Activated CD4-positive, CD25-positive, alpha-beta regulatory T cell (primary cell): ENCODE measurements at places on chromosomes 1 and 21.

DNA sequence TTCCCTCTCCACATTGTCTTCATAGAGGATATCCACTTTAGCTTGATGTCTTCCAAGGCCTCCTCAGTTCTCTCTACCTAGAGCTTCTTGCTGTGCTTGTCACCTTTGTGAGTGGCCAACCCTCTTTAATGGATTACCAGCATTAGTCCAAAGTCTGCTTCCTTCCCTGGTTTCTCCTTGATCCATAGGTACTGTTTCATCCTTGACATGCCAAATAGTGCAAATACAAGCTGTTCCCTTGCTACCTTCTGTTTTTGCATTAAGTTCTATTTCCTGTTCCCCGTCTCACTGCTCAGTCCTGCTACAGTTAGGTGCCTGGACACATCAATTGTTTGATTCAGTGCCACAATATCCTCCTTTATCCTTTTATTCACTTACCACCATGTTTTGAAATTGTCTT lies 19.2 kb downstream of the MAST2 start:
- DNase-seq = no peak

DNA sequence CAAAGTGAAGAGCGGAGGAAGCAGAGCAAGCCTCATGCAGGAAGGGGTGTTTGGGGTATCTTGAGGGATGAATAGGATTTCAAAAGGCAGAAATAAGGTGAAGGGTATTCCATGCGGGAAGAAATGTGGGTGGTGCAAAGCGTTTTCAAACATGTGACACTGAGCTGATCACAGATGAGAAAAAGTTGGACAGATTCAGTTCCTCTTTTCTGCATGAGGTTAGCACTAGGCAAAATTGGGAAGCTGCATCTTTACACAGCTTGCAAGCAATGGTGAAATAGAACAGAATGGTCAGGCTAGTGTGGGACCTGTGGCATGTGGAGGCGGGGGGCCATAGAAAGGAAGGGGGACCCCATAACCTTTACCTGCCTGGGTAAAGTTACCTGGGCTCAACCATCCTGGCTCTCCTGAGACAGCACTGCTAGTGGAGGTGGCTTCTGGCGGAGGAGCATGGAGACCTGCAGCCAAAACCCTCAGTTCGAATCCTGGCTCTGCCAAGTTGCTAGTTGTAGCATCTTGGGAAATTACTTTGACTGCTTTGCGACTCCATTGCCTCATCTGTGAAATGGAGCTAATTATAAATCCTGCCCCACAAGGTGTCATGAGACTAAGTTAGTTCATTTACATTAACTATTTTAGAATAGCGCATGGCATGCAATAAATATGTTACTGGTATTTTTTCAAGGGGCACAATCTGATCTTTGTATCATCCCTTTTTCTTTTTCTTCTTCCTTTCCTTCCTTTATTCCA lies 16.4 kb downstream of the KCNA10 start:
- DNase-seq = no peak

DNA sequence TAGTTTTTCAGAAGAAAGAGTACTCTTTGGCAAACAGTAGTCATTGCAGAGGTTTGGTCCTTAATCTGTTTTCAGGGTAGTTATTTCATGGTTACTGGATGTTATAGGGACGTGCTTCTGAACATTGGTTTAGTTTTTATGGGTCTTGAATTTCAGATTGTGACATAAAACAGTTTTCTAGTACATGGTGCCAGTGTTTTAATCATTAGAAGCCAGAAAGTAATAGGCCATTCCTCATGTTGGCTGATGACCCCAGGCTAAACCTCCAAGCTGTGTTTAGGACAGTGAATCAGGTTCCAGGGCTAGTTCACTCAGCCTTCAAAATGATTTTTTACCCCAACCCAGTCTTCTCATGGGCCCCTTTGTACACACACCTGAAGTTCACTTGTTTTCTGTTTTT lies 73.3 kb downstream of the OLFML2B start:
- no peak for DNase-seq

DNA sequence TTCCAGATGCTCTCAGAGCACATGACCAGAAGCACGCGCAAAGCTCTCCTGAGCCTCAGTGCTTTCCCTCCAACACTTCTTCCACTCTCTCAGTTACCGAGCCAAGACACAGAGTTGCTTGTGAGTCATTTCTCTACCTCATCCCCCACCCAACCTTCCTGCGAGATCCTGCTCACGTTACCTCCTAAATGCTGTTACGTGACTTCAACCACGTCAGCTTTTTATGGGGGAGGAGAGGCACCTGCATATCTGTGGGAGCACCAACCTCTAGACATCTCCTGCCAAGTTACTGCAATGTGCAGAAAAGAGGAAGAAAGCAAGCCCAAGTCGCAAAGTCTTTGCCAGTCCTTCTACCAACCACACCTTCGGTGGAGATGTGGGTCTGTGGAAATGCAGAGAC lies 27.2 kb upstream of the ERG start:
- DNase-seq = no peak

DNA sequence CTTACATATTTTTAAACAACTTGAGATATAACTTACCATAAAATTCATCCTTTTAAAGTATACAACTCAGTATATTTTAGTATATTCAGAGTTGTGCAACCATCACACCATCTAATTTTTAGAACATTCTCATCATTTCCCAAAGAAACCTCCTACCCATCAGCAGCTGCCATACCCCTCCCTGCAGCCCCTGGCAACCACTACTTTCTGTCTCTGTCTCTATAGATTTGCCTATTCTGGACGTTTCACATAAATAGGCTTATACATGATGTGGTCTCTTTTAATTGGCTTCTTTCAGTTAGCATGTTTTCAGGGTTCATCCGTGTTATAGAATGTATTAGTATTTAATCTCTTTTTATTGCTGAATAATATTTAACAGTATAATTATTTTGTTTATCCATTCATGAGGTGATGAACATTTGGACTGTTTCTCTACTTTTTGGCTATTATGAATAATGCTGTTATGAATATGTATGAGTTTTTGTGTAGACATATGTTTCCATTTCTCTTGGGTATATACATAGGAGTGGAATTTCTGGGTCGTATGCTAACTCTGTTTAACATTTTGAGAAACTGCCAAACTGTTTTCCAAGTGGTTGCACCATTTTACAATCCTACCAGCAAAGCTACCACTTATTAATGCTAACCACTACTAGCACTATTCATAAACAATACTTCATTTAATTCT lies 29.5 kb downstream of the WDR26 start:
- no peak for DNase-seq

- DNase-seq = no peak
Observed at GRCh38 chr1:188194916-188195315, 1366.2 kb downstream of the PLA2G4A start.

DNA sequence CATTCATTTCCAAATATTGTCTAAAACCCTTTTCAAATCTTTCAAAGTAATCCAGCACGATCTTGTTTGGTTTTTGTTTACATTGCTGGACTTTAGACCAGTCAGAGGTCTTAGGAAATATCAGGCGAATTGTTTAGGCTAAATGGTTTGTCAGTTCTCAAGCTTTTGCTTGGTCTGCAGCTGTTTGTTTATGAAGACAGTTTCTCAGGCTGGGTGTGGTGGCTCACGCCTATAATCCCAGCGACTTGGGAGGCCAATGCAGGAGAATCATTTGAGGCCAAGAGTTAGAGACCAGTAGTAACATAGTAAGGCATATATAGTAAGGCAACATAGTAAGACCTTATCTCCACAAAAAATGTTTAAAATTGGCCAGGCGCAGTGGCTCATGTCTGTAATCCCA lies 77.5 kb downstream of the DNTTIP2 start:
- no peak for DNase-seq

GRCh38 chr1:65167586-65168242 lies 19.7 kb downstream of the AK4 start:
- DNase-seq = no peak

GRCh38 chr1:3924186-3924824 lies 24.2 kb upstream of the C1orf174 start:
- no peak for DNase-seq

DNA sequence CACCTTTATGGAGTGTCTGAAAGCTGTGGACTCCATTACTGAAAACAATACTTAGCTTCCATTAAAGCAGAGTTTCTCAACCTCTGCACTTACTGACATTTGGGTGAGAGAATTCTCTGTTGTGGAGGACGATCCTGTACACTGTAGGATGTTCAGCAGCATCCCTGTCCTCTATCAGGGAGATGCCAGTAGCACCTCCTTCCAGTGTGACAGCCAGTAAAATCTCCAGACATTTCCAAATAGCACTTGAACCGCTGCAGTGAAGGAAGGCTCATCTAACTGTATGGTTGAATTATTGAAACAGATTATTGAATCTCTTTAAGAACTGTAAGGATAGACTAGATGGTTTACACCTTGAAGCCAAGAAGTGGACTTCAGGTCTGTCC lies 3.1 kb downstream of the PRDM2 start:
- no peak for DNase-seq

GRCh38 chr1:233668146-233668724 lies 54.3 kb downstream of the KCNK1 start:
- DNase-seq = no peak

DNA sequence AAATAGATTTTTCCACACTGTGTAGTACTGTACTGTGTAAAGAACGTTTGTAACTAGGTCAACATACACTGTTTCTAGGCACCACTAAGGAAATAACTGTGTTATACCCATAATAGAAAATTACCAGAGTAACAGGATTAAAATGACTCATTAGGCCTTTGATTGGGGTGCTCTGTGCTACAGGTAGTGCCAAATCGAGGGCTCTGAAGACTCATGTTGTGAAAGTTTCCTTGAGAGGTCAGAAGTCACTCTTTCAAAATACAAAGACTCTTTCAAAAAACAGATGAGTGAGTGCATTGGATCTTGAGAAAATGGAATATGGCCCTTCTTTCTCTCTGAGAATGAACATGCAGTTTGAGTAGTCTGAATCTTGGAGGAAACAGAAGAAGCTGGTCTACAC lies 143.0 kb downstream of the MRPL39 start:
- DNase-seq = no peak

DNA sequence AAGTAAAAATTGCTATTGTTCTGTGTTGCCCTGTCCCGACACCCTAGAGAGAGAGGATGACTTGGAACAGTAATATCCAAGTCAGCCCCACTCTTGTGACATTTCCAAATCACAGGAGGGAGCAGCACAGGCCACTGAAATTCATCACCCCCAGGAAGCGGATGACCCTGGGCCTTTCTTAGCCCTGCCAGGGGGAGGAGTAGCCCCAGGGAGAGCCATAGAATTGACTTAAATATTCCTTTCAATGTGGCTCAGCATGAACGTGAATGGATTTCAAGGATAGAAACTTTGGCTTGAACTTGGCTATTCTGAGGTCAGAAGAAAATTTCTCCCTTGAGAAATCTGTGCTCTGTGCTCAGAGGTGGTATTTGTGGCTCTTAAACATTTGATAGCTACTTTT lies 80.6 kb downstream of the CENPF start:
- DNase-seq = no peak

GRCh38 chr1:96978444-96978843 lies 256.9 kb downstream of the PTBP2 start:
- no peak for DNase-seq

DNA sequence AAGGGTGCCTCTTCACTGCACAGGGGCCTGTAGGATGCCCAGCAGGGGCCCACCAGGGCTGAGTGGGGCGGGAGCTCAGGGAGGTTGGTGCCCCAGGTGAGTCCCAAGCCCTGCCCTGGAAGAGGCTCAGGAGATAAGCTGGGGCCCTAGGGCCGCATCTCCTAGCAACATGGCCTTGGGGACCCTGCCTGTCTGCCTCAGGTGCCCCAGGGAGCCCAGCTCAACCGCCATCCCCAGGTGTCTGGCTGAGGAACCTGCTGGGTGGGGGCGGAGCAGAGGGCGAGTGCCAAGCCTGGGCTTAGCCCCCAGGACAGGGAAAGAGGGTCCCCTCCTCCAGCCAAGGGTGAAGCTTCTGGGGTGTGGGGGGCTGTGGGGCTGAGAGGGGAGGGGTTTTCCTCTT lies 54.8 kb downstream of the FOXO6 start:
- no peak for DNase-seq

- DNase-seq = no peak
Observed at GRCh38 chr21:40070871-40071270, 203.6 kb downstream of the PCP4 start.

DNA sequence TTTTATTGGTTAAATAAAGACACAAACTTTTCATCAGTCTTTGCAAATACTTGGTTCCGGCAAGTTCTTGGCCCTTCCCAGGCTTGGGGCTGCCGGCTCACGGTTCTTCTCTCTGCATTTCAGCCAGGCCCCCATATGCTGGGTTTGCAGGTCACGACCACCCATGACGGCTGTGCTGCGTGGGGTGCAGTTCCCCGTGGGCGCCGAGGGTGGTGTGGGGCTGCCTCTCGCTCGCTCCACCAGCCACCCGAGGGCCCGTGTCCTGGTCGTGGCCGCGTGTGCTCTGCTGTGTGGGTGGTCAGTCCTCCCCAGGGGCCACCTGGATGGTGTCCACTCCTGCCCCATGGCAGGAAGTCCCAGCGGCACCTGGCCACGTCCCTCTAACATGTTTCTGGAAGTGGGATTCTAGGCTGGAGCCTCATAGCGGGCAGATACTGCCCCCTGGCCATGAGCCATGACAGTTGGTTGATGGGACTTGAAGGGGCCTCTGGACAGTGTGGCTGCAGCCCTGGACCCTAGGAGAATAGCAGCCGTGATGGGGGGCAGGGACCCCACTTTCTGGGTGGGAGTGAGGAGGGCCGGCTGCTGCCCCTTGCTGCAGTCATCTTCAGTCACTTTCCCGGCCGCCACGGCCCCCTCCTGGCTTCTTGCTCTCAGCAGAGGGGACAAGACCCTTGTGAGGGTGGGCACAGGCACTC lies 46.3 kb downstream of the SKI start:
- no peak for DNase-seq

DNA sequence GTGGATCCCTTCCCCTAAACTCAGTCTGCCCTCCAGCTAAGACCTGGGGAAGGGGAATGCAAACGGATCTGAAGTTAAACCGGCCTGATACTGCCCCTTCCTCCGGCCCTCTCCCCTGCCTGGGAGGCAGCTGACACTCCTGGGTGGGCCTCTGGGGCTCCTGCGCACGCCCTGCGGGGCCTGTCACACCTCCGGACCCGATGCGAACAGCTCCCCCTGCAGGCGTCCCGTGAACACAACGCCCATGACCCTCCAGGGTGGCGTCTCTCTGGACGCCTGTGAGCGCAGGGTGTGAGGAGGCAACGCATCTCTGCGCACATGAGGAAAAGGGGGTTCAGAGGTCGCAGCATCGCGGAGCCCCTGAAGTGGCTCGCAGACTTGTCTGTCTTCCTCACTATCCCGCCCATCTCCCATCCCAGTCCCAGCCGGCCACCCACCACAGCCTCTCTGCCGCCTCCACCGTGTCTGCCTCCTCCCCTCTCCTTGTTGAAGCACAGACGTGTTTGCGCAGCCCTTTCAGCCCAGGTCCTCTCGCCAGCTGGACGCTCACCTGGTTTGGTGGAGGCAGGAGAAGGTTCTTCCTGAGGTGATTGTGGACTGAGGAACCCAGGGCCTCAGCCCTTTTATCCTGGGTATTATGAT lies 421 bp upstream of the LCE3A start:
- DNase-seq = no peak

GRCh38 chr1:163785868-163786405 lies 464.2 kb downstream of the NUF2 start:
- DNase-seq = no peak

DNA sequence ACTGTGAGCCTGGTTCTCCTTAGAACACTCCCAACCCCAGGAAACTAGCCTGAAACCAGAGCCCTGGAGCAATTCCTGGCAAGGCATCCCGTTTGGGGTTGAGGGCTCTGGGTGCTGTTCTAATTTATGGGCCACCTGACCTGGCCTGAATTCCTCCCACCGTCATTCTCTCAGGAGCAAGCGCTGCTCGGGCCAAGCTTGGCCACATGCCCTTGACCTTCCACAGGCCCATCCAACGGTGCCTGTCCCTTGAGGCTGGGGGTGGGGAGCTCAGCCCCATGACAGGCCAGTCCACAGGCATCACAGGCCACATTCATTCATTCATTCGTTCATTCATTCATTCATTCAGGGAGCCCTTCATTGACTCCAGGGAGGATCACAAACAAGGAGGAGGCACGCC lies 5.3 kb downstream of the PADI2 start:
- no peak for DNase-seq
